ENCODE measurements at places on chromosomes 3 and 15.

- no peak for DNase-seq
These were observed 131.6 kb downstream of the SV2B start for GRCh38 chr15:91231703-91232102.

DNA sequence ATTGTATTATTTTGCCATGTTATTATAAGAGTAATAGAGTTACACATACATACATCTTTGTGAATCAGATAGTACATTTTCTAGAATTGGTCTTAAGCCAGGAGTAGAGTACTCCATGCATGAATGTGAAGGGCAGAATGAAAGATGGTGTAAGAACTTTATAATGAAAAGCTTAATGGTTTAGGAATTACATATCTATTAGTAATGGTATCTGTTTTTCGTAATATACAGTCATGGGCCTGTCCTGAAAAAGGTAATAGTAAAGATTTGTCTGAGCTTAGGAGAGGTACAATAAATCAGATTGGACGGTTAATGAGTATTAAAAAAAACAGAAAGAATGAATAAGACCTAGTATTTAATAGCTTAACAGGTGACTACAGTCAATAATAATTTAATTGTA lies 118.2 kb upstream of the PRTG start:
- no peak for DNase-seq

DNA sequence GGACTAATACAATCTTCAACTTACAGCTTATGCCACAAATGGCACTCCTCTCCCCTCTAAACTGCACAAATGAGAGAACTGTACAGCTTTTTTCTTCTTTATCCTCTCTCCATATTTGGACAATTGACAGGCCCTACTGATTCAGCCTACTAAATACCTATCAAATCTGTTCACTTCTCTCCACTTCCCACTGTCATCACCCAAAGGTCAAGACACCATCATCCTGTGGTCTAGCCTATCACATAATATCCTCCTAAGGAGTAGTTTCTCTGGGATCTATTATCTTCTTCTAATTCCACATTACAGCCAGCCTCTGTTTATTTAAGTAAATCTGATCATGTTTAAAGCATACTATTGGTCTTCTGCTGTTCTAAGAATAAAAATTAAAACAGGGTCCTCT lies 33.0 kb upstream of the SLC12A8 start:
- DNase-seq, result no peak

DNA sequence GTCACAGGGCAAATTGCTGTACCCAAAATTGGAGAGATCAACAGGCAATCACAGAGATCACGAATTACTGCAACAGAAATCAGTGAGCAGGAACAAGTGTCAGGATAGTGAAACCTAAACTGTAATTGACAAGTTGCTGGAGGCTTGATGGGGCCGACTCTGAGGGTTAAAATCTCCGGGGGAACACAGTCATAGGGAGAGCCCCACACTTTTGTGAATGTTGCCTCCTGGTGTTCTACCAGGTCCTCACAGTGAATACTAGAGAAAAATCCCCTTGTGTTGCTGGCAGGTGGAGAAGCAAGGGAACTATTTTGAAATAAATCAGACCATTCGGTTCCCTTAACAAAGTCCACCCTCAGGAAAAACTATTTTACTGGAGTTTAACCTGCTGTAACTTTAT lies 697.5 kb upstream of the CBLB start:
- DNase-seq, result no peak

GRCh38 chr3:188323067-188323842 lies 169.3 kb downstream of the LPP start:
- DNase-seq, result no peak

GRCh38 chr3:151330379-151330778 lies 1.0 kb upstream of the P2RY13 start:
- no peak for DNase-seq

DNA sequence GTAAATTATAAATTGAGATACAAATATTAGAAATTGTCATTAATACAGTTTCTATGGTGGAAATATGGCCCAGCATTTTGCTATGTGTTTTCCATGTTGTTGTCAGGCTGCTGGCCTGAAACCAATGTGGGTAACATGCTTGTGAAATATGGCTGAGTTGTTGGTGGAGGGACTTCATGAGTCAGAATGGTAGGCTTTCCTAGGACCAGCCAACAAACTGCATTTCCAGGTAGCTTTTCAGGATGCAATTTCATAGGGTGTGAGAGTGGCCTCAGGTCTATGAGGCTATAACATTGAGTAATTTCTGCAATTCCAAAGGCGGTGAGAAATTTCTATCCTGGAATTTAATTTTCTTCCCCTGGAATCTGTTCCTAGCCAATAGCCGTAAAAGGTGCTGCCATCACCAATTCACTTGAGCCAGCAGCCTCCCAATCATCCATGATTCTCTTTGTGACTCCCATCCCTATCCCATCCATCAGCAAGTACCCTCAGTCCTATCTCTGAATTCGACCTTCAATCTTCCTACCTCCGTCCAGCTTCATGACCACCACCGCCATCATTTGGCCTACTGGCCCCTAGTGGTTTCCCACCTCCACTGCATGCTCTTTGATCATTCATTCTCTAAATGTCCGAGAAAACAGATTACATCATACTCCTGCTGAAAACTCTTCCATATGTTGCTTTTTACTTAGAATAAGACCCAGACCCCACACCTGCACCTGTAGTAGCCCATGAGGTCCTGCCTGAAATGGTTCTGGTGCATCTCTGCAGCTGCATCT lies 276.6 kb upstream of the CFAP20DC start:
- DNase-seq, result no peak

DNA sequence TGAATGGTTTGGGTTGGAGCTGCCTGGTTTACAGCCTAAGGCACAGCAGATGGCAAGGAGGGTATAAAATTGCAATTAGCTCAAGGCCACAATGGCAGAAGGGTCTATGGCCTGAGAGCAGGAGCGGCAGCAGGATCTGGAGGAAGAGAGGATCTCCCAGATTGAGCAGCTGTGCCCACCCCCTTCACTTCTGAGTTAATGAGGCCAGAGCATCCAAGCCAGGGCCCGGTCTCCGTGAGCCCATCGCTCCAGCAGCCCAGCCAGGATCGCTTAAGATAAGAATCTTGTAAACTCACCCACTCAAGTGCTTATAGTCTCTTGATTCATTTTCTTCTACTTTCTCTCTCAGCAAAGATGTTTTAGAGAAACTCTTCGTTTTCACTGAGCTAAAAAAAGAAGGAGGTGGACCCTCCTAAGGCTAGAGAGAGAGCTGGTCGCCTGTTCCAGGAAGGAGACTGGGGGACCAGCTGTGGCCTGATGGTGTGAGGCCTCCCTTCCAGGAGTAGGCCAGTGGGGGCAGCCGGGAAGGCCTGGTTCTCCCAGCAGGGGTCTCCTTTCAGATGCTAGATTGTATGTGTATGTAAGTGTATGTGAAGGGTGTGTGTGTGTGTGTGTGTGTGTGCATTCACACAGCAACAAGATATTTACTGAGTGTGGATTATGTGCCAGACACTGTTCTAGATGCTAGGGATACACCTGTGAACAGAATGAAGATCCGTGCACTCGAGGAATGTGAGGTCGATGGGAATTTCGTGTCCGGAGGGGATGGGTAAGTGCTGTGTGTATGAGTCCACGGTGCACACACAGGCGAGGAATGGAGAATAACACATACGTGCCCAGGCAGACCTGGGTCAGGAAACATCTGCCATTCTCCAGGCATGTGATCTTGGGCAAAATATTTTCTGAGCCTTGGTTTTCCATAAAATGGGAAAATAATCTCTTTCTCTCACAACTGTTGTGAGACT lies 18.6 kb downstream of the MAGEF1 start:
- no peak for DNase-seq

- DNase-seq, result no peak
These were observed 59.1 kb upstream of the FOXB1 start for GRCh38 chr15:59945036-59945435.

DNA sequence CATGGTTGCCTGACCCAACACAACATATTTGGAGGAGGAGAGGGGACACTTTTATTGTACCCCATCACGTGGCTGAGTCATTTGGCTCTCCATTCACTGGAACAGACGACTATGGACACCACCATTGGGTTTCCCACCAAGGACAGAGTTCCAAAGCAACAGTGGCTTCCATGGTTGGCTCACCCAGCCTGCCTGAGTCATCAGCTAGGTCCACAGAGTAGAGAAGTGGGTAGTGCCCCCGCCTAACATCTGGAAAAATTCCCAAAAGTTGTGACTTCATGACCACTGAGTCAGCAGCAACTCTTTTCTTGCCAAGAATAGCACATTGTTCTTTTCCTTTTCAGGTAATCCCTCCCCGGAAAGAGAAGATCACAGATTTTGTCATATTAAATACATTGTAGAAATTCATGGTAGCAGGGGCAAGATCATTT lies 3.0 kb upstream of the PPP1R2 start:
- DNase-seq, result no peak

- DNase-seq, result no peak
These were observed 69.1 kb downstream of the PROS1 start for GRCh38 chr3:93904568-93904967.

GRCh38 chr15:72998226-72998625 lies 54.0 kb upstream of the NEO1 start:
- no peak for DNase-seq

- no peak for DNase-seq
These were observed 287.3 kb downstream of the XXYLT1 start for GRCh38 chr3:194983620-194984019.

DNA sequence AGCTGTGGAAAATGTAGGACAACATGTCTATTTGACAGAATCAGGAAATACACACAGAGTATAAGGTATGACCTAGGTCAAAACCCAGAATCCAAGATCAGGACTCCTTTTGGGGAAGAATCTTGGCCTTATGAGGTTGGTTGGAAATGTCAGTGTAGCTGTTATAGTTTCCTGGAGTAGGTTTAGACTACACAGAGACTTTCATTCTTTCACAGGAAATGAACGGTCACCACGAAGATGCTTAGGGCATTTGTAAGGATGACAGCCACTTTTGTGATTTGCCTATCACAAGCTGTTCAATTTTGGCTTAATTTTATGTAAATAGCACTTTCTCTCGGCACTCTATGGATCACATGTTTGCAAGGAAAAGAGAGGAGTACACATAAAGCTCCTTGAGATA lies 18.6 kb upstream of the ZBTB20 start:
- no peak for DNase-seq

- DNase-seq, result no peak
These were observed 14.1 kb downstream of the PTPN23 start for GRCh38 chr3:47394881-47395280.

DNA sequence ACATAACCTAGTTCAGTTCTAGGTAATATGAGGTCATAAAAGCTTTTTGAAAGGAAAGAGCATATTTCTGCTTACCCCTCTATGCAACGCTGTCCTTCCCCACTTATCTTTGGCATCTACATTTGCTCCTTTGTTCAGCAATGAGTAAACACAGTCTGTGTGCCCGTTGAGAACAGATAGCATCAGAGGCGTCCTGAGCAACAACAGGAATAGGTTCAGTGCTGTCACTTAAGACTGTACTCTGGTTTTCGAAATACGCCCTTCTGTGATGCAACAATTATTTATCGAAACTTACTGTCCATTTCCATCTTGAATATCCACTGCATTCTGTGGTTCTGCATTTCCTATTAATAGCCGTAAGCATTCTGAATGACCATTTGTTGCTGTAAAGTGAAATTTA lies 84.4 kb downstream of the BTD start:
- DNase-seq, result no peak

- no peak for DNase-seq
These were observed 8.0 kb downstream of the SEMA5B start for GRCh38 chr3:123019591-123019990.

- DNase-seq, result no peak
These were observed 464.9 kb downstream of the TAFA4 start for GRCh38 chr3:68467465-68467864.

- no peak for DNase-seq
These were observed 129.3 kb downstream of the WNT5A start for GRCh38 chr3:55357796-55358195.

DNA sequence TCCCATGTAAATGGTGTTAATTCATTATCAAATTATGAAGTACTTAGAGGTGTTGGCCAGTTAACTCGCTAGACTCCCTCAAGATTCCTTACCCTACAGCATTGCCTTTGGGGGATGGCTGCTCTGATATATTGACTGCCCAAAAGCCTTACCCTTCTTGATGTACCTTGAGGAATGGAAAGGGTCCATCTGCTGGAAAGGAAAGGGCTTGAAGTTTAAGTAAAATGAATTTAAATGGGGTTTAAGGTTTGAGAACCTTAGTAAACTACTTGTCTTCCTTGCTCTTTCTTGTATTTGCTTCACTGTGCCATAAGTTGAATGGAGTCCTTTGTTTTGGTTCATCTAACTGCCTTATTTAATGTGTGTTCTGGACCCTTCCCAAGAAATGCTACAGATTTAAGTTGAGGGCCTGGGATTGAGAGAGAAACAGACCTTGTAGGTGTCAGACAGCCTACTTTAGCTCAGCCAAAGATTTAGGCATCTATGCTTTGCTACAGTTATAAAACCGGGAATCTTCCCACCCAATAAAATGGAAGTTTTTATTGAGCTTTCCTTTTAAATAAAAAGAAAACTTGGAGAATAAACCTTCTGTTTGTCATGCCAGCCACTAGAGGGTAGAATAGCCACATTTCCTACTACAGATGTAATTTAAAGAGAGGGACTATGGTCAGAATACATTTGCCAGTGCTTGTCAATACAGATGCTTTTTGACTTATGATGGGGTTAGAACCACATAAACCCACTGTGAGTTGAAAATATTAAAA lies 25.3 kb downstream of the CMSS1 start:
- no peak for DNase-seq

DNA sequence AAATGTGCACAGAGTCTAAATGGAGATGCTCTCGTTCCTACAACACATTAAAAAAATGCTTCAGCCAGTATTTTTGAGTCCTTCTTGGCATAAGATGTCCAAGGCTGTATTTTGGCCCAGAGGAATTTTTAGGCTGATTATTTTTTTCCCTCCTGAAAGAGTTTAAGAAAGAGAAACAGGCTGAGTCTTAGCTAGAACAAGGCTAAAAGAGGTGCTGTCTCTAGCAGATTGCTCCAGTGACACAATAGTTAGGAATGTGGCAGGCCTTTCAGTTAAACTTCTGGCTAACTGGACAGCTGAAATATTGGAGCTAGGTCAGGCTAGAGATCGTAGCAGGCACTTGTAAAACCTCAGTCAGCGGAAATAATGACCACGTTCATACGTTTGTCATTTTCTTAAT lies 271.4 kb upstream of the RARB start:
- no peak for DNase-seq

- DNase-seq, result no peak
These were observed 23.9 kb downstream of the FAM174B start for GRCh38 chr15:92631721-92632120.

DNA sequence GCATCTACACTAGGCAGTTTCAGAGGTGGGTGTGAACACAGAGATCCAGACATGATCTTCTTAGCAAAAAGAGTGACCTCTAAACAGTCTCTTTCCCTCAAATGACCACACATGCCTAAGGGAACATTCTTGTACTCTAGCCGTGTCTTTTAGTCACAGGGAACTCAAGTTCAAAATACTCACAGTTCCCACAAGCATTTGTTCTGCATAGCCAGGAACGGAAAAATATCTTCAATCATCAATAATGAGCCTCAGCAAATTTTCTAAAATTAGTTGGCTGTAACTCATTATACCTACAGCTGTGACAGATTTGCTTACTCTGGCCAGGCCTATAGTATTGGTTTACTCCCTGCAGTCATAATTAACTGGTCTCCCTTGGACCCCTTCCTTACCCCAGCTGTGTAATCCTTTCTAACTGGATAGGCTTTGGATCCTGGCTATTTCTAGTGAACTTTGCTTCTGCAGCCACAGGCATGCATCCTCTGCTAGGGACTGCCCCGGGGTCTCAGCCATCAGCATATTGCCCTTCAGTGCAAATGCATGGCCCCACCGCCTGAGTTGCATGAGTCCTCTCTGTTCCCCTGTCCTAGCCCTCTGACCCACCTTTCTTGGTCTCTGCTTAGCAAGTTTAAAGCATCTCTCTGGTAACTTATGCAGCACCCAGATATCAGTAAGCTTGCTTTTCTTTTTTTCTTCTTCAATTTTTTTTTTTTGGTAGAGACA lies 56.0 kb upstream of the HACD2 start:
- no peak for DNase-seq

All from activated naive CD4-positive, alpha-beta T cell (primary cell).